Inflammatory macrophage treated with lipopolysaccharide for 1 hour (primary cell): ENCODE measurements at places on chromosomes 1 and 21.

- DNase-seq: no peak
Observed at GRCh38 chr1:197439708-197440280, 171.7 kb downstream of the CRB1 start.

DNA sequence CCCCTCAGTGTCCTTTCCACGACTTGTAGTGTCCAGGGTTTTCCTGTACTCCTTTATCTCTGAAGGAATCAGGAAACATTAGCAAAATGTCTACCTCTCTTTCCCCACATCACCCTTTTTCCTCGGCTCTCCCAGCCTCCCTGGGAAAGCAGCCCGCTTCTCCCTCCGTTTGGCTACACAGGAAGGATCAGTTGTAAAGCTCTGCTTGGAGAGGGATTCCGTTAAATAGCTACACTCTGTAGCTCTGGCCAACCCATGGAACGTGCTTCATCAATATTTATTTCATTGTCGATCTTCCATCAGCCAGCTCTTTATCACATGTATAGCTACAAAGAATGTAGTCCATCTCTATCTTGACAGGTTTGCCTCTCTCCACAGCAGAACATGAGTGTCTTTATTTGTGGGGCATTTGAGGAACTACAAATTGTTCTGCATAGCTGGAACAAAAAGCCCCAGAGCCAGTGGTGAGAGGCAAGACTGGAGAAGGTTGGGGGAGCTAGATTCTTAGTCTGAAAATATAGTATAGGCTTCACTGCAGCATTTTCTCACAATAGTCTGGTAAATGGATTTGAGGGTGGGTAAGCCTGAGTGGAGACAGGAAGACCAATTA, 191.8 kb downstream of the SLC35F3 start:
- no peak for DNase-seq

DNA sequence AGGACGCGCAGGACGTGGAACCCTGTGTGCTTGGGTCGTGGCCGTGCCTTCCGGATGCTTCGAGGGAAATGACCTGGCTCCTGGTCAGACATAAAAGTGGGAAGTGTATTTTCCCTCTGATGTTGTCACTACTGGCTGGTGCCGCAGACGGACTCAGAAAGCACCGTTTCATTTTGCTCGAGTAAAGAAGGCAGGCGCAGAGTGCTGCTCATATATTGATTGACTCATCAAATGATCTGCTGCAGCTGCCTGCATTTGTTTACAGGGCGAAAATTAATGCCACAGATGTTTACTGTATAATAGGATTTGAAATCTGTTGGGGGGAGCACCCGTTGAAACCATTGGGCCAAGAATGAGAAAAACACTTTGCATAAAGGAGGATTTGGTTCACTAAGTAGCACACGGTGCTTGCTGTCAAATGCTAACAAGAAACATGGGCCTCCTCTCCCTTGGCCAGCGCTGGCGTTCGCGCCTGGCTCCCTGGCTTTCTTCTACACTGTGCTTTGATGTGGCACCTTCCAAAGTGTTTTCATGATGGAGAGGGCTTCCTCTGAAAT, 365.5 kb downstream of the CAMTA1 start:
- no peak for DNase-seq

GRCh38 chr1:179803918-179804317, 60.8 kb downstream of the FAM163A start:
- DNase-seq: no peak

- no peak for DNase-seq
Observed at GRCh38 chr1:167764458-167765330, 42.9 kb downstream of the MPZL1 start.

GRCh38 chr1:207849646-207850045, 61.3 kb downstream of the CD34 start:
- DNase-seq: no peak

DNA sequence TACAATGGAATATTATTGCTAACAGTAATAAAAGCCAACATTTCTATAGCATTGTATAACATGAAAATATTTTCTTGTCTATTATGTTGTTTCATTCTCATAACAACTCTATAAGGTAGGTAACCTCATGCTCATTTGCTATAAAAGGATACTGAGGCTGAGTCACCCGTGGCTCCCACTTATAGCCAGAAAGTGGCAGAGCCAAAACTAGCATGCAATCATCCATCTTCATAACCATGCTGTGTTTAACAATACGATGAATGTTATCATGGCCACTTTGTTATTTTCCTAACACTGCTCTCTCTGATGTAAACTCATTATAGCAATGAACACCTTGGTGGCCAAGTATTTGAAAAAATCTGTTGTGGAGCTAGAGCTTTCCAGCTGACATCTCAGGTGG, 80.8 kb upstream of the JUN start:
- DNase-seq: no peak

DNA sequence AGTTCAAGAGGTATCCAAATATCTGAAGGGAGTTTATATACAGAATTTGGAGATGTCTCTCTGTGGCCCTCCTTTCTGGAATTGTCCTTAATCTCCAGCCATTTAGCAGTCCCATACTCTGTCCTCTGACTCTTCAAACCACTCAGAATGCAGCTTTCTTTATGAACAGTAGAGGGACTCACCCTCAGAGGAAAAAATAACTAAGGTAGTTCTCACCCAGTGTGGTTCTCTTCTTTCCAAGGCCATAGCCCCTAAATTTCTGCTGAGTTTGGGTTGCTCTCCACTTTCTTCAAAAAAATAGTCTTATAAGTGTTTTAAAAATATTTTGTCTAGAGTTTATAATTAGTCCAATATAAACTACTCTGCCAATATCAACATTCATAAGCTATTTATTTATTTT, 369.7 kb downstream of the MATN1 start:
- no peak for DNase-seq

GRCh38 chr21:45550522-45551210, 8.4 kb upstream of the SLC19A1 start:
- DNase-seq: peak; percentile 74

- no peak for DNase-seq
Observed at GRCh38 chr1:70008660-70009059, 196.7 kb downstream of the LRRC40 start.

DNA sequence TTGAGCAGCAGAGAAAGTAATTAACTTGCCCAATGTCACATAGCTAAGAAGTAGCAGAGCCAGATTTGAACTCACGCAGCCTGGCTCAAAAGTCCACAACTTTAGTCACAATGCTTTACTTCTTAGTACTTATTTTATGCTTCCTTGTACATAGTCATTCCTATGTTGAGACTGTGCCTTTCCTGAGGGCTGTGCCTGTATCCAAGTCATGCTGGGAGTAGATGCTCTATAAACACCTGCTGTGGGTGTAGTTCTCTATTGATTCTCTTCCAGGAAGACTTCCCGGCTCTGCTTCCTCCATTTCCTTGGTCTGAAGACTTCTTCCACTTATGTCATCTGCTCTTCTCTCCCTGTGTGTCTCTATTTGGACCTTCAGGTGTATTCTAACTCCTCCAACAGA, 16.6 kb downstream of the IQGAP3 start:
- DNase-seq: no peak

DNA sequence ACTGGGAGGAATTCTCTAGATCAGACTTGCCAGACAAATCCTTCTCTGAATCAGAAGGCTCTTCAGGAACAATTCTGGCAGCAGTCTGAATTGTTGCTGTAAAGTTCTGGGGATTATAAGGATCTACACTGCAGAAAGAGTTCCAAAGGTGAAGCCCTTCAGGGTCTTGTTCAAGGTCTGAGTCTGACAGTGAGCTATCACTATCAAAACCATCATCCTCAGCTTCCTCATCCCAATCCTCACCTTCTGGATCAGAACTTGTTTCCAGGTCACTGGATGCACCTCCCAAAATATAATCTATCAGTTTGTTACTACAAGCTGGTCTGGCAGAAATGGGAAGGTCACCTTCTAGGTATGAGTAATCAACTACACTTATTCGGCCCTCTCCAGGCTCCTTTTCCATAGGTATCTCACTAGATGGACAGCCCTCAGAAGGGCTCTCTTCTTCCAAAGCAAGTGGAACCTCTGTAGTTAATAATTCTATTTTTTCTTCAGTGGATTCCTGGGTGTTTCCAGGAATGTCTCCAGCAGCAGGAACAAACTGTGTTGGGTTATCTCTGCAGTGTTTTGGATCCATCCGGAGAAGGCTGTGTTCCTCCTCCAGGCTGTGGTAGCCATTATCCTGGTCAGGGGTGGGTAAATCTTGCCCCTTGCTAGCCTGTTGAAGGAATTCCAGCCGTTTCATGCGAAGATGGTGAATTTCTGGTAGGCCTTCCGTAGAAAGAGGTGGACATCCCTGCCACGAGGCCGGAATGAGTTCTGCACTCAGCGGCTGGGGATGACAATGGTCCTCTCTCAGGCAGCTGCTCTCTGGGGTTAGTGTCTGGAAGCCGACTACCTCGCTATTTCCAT, 1.6 kb downstream of the PPP1R15B start:
- no peak for DNase-seq

- peak; percentile 41 for DNase-seq
Observed at GRCh38 chr1:76269155-76269554, 194.6 kb downstream of the ST6GALNAC3 start.

DNA sequence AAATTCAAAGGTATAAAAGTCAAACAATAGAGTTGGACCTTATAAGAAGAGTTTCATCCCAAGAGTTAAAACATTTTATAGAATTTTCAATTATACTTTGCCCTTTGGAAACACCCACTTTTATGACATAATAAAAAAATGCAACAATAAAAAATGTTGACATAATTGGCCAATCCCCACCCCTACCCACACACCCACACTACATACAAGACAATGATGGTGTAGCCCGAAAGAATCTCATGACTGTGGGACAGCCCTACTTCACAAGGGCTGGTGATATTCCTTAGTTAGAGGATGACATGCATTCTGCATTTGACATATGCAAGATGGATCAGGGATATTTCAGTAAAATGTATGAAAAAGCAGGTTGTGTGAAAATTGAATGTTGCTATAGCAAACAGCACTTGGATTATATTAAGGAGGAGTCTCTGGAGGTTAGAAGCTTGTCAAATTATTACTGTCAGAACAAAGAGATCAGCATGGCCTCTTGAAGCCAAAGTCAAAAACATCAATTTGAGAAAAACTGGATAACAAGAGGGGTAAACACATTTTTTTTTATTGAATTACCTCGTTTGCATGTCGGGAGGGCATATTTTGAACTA, 133.0 kb upstream of the SAMSN1 start:
- DNase-seq: peak; percentile 81

GRCh38 chr1:75587692-75588091, 23.2 kb downstream of the SLC44A5 start:
- no peak for DNase-seq
